Motor neuron (in vitro differentiated cells): ENCODE measurements at places on chromosomes 2 and 18.

- ATAC-seq = no peak
Measured at GRCh38 chr2:96692094-96692971, 47.5 kb downstream of the LMAN2L start.

DNA sequence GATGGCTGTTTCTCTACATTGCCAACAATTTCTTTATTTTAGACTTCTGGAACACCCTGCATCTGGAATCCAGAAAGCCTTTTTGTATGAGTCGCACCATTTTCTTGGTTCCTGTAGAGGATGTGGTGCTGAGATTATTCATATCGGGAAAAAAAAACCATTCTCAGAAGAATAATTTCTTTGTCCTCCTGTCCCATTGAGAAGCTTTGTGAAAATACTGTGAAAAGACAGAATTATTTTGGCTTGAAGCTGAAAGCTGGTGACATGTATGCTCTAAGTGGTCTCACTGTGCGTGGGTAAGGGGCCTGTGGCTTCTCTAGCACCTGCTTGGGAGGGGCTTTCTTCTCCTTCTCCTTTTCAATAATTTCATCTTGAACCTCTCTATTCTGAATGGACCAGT, 138.4 kb downstream of the FAM210A start:
- ATAC-seq = no peak

DNA sequence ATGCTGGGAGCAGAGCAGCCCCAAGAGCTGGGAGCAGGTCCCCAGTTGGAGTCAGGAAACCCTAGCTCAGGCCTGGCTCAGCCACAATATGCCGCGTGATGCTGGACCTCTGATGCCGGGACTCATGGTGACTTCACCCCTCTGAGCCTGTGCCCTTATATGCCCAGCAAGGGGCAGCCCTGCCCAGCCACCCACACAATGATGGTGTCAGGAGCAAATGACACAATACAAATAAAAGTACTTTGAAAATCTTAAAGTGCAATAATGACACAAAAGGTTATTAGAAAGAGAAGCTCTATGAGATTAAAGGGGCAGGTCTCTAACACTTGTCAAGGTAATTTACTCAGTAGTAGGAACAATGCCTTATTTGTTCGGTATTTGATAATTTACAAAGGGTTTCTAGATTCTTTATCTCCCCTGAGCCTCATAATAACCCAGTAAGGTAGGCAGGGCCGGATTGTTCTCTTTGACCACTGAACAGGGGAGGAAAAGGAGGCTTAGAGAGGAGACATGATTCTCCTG, 18.3 kb upstream of the KIF3C start:
- ATAC-seq = no peak

GRCh38 chr2:38971377-38971776, 81.7 kb downstream of the ARHGEF33 start:
- no peak for ATAC-seq

DNA sequence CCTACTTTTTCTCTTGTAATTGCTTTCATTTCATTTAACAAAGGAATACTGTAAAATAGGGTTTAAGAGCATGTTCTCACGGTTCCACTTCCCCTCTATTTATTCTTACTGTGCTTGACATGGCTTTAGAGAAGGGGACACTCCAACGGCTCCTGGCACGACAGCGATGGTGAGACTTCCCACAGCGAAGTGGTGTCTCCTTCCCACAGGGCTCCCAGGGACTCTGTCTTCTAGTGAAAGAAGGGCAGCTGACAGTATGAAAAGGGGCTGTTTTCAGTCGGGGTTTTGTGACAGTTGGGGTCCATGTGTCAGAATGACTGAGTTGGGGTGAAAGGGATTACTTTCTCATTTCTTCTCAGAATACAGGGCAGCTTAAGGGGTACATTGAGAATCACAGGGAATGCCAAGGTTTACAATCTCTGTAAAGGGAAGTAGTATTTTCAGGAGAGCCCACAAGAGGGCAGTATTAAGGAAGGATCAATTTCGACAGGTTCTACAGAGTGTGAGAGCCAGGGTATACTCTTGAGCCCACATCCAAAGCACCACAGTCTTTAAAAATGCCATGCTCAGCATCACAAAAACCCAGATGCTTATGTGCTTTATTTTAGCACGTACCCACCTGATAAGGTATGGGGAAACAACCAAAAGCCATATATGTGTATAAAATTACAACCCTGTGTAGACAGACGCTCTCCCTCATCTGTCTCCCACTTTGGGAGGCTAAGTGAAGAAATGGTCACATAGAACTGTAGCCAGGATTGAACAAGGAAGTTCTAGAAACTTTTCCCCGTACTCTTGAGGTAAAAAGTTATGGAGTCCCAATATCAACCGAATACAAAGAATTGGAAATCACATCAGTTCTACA, 31.3 kb upstream of the RAPGEF4 start:
- no peak for ATAC-seq
